ENCODE measurements at places on chromosomes 1 and 21. TPM values are rescaled to one million over a fixed set of nuclear protein-coding genes. Genes with fewer than 3 reads are reported as not detected.

CRP gene
- total RNA-seq: not detected

CRNN gene
- total RNA-seq: not detected

TBCE gene
- total RNA-seq: 24.3 TPM

RNF186 gene
- not detected for total RNA-seq

PYGO2 gene
- 17.2 TPM for total RNA-seq

TINAGL1 gene
- 3.2 TPM for total RNA-seq

MCOLN3 gene
- total RNA-seq: 0.97 TPM

TIAM1 gene
- total RNA-seq: 16.5 TPM

B3GALNT2 gene
- total RNA-seq: 62.6 TPM

CYYR1 gene
- 9.7 TPM for total RNA-seq

CD1D gene
- not detected for total RNA-seq

FOXD3 gene
- total RNA-seq: not detected

FMOD gene
- 1.9 TPM for total RNA-seq

CAMK1G gene
- not detected for total RNA-seq

FOXD2 gene
- total RNA-seq: 0.24 TPM

PADI1 gene
- 0.12 TPM for total RNA-seq

RGSL1 gene
- not detected for total RNA-seq

CFAP107 gene
- total RNA-seq: not detected

PTGFR gene
- 222 TPM for total RNA-seq

CA14 gene
- total RNA-seq: not detected

ADAMTS1 gene
- 102 TPM for total RNA-seq

AIRE gene
- not detected for total RNA-seq

OLFML3 gene
- total RNA-seq: 264 TPM

SAMD13 gene
- total RNA-seq: 0.49 TPM

AADACL3 gene
- total RNA-seq: not detected

TUFT1 gene
- total RNA-seq: 24.7 TPM
